ENCODE measurements at places on chromosomes 2 and 18. TPM values are rescaled to one million over a fixed set of nuclear protein-coding genes. Genes with fewer than 3 reads are reported as not detected.
A peak's percentile ranks its signal among the peaks of the same experiment; 100 is the strongest.

DNA sequence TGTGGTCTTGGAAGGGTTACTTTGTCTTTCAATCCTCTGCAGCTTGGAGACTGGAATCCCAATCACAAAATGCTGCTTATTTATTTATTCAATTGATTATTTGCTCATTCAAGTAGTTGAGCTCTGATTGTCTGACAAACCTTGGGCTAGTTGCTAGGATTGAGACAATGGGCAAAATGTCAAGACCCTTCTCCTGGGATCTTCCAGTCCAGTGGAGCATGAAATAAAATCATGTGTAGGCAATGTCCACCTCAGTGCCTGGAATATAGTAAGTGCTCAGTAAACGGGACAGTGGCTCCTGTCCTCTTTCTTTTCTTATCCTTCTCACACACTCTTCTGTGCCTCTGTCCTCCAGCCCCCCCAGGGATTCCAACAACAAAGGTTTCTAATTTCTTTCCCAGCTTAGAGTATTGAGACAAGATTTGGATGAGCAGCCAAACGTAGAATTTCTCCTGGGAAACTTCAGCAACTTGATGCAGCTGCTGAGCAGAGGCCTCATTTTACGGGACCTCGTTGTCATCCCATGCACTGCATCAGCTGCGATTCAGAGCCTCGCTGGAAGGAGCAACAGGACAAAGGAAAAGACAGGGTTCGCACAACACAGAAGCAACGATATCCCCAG, 545.0 kb downstream of the SOX11 start:
- DNase-seq = no peak

DNA sequence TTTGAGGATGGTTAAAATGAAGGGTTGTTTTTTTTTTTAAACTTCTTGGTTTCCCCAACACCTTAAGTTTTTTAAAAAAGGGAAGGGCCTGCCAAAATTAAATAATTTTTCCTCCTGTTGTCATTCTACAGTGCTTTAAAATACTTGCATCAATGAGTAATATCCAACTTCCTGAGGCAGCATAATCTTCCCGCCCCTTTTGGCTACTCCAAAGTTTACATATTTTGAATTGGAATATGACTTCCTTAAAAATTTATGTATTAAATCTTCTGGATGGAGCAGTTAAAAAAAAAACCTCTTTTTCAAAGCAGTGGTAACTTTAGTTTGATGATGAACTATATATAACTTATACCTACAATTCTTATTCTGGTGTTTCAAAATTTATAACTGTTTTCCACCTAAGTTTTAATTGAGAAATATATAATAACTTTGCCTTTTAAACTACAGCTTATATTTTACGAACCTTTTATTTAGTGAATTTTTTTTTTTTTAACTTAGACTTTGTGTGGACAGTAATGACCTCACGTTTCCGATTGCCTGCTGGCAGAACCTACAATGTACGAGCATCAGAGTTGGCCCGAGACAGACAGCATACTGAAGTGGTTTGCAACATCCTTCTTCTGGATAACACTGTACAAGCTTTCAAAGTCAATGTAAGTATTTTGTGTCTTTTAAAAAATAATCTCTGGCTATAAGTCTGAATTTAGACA, 49.8 kb downstream of the PTPN4 start:
- no peak for DNase-seq

DNA sequence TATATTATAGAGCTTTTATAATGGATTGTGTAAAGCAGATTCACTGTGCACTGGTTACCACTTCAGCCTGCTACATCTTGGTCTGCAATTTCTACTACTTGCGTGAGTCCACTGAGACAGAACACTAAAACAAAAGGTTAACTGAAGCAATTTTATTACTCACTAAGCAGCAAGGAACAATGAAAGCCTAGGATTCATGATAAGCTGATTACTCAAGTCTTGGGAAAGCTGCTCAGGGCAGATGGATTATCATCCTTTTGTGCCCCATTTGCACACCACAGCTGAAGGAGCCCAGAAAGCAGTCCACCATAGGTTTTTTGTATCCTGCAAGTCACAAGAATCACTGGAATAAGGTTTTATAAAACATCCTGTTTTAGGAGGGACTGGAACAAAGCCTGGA, 1215.2 kb upstream of the TMEFF2 start:
- DNase-seq = no peak

DNA sequence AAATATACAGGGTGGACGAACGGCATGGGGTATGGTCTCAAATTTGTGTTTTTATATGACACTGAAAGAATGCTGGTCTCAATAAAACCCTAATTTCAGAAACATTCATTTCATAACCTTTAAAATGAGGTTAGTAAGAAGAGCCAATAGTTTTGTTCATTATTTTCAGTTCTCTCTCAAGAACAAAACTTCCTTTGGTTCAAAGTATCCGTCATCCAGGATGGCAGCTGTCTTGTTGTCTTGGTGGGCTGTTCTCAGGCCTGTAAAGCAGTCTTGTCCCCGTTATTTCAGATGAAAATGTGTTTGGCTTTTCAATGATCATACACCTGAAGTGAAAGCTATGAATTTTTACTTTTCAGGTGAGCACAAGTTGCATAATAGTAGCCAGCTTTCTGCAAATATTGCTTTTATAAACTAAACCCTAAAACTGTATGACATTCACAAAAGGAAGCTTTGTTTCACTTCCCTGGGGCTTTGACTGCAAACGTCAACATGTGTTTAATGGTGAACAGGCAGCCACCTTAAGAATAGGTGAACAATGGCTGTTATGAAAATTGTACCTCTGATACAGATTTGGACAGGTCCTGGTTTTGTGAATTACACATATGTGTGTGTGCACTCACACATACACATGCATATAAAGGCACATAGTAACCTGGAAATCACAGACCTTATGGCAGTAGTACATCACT, 2.6 kb downstream of the IL18RAP start:
- peak; percentile 35 for DNase-seq

DNA sequence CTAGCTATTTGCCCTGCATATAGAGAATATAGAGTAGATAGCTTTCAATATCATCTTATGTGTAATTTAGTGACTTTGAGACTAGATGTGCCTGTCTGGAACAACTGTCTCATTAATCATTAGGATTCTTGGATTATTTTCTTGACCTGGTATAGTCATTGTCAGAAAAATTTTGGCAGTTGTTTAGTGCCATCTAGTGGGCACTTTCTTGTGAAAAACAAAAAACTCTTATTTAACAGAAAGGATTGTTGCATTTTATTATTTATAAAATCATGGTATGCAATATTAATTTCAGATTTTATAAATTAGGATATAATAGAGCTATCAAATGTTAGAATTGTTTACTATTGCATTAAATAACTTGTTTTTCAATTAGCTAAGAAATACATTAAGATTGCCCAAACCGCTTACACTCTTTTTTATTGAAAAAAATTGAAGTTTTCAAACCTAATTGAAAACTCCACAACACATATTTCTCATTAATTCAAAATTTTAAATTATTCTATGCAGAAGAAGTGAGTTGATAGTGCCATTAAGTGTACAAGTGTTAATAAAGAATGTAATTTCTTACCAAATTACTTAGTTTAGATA, 80.3 kb downstream of the DYNAP start:
- DNase-seq = peak; percentile 42

Gene IL1F10
- not detected for polyA plus RNA-seq

DNA sequence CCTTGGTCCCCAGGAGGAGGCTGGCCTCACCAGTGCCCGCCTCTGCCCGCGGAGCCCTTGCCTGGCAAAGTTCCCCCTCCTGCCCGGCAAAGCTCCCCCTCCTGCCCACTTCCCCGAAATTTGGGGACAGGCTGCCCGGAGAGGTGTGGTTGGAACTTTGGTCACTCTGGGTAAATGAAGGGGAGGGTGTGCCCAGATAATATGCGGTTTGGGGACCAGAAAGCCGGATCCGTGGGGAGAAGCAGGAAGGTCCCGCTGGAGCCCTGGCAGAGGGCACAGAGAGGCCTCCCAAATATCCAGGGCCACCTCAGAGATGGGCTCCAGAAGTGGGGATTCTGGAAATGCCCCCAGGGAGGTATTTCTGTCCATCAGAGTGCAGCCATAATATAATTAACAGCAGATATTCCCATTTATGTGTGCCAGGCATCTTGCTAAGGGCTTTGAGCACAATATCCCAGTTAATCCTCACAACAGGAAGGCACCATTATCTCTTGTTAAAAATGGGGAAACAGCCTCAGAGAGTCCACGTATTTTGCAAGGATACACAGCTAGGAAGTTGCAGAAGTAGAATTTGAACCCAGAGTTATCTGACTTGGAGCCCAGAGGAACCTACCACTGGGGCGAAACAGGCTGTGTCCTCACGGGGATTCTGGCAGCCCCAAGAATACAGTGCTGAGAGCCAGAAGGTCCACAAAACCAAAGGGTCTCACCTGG, 914 bp downstream of the STEAP3 start:
- no peak for DNase-seq

Gene PROKR1
- polyA plus RNA-seq = 0.01 TPM

Gene PTH2R
- polyA plus RNA-seq = 0.09 TPM

DNA sequence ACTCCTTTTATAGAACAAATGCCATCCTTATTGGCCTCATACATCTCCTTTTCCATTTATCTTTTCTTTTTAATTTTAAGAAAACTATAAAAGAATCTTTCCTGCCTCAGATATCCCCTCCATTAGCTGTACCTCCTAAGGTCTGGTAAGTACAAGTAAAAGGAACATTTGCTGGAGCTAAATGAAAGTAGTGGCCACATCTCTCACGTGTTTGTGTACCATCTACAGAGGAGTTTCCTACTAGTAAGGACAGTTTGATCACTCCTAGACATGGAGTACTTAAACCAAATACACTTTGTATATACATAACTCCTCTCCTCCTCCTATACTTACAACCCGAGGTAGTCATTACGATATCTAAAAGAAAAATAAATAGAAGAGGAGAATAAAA, 504.8 kb downstream of the LRRTM4 start:
- DNase-seq = no peak

Gene EVX2
- not detected for polyA plus RNA-seq

Gene PSMA8
- polyA plus RNA-seq = 0.39 TPM

- no peak for DNase-seq
Measured at GRCh38 chr18:58181988-58182387, 138.0 kb downstream of the NEDD4L start.

Gene GPR39
- not detected for polyA plus RNA-seq

Gene VSNL1
- not detected for polyA plus RNA-seq

Gene BARD1
- polyA plus RNA-seq = 4.3 TPM

Gene GPAT2
- 11.7 TPM for polyA plus RNA-seq

- DNase-seq = peak; percentile 70
Measured at GRCh38 chr2:207142461-207142860, 23.3 kb downstream of the KLF7 start.

DNA sequence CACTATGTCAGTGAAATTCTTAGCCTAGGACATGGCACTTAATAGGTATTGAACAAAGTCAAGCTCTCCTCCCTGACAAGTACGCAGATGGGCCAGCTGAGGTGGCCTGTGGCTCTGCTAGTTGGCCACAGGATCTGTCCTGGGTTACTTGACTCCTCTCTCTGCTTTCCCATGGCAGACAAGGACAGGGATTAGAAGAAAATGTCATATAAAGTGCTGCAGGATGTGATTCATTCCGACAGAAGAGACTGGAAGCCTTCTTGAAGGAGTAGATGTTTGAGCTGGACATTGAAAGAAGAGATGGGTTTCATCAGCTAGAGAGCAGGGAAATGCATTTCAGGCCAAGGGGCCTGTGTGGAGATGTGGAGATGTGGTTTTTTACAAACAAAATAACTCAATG, 46.7 kb downstream of the SMAD7 start:
- DNase-seq = no peak

DNA sequence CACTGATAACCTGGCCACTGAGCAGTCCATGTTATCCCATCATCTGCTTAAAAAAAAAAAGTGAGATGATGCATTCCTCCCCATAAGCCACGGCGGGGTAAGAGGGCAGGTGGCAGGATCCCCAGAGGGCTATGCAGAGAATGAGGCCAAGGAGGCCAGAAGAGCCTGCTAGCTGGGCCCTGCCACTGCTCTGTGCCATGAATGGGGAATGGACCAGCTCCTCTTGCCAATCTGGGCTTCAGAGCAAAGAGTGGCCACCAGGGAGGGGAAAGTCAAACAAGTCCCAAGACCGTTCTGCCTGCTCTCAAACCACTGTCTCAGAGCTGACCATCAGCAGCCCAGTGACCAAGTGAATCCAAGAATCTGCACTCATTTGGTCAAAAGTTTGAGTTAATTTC, 202.4 kb downstream of the TWIST2 start:
- DNase-seq = no peak

DNA sequence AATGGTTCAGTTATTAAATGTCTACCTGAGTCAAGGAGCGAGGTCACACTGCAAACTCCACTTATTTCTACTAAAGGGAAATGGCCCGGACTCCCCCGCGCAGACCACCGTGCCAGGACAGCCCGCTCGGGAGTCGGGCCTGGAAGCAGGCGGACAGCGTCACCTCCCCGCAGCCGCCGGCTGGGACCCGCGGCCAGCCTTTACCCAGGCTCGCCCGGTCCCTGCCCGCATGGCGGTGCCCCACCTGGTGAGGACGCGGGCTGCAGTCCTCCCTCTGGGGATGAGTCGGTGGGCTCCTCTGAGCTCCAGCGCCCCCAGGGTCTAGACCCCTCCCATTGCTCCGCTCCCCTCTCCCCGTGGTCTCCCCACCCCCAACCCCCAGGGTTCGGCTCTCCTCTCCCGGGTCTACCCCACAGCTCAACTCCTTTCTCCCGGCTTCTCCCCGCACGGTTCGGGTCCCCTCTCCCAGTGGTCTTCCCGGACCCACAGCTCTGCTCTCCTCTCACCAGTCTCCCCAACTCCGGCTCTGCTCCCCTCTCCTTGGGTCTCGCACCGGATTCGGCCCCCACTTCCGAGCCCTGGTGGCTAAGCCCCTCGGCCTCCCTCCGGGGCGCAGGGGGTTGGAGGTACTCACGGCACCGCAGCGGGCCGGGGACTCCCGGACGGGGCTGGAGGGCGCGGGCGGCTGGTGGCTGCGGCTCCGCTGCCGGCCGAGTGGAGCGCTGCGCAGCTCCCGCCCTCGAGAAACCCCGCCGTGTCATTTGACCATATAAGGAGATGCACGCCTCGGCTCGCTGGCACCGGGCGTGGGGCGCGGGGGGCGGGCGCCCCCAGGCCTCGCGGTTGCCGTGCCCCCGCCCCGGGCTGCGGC, at the start of gene FHL2:
FHL2 (minus strand) TSS at position 716 of the 871 bp plus-strand sequence. CDS start 12,535 bp downstream, outside the sequence.
- DNase-seq = peak; percentile 69

DNA sequence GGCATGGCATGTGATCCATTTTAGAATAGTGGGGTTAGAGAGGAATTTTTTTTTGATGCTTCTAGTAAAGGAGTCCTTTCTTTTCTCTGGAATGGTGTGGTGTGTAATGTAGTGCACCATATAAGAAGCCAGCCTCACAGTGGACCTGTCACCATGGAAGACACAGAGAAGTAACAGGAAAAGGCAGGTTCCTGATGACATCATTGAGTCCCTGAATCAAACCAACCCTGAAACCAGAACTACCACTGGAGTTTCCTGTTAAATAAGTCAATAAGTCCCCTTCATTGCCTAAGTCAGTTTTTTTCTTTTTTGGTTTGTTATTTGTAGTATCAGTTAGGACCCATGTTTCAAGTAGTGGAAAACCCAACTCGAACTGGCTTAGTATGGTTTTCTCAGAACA, 11.9 kb downstream of the ADCYAP1 start:
- DNase-seq = no peak
